ENCODE measurements at places on chromosomes 3 and 15.

DNA sequence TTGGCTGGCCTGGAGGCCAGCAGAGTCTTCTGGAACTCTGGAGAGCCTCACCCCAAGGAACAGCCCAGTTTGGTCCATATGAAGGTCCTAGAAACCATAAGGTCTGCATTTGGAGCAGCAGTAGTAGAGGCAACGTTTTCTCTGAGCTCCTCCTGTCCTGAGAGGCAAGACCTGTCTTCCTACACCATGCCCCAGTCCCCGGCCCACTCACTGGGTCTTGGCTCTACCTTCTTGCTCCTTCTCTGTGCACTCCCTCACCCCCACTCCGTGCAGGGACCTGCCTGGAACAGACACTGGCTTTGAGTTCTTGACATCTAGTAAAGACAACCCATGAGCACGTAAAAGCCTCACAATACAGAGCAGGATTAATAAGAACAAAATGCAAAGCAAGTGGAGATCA lies 76.6 kb downstream of the CHRD start:
- no peak for DNase-seq

- DNase-seq = no peak
Observed at GRCh38 chr3:178628037-178628436, 91.8 kb downstream of the KCNMB2 start.

- no peak for DNase-seq
Observed at GRCh38 chr3:112585782-112586181, 23.9 kb downstream of the SLC35A5 start.

GRCh38 chr15:79944622-79945021 lies 26.4 kb downstream of the BCL2A1 start:
- DNase-seq = no peak

DNA sequence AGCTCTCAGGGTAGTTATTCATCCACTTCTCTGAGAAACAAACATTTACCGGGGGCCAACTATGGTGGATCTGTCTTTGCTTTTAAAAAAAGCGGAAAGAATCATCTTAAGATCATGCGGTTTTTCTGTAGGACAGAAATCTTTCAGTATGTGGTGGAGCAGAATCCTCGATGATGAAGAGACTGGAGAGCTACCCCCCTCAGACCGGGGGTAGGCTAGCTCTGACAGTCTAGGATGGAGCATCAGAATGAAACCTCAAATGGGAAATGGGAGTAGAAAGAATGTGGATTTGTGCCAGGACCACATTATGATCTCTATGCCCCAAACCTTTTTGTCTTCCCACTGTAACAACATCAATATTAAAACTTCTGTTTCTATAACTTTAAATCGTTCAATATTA lies 30.3 kb downstream of the TPRG1 start:
- DNase-seq = no peak

GRCh38 chr3:156416846-156417558 lies 137.9 kb downstream of the SSR3 start:
- no peak for DNase-seq

DNA sequence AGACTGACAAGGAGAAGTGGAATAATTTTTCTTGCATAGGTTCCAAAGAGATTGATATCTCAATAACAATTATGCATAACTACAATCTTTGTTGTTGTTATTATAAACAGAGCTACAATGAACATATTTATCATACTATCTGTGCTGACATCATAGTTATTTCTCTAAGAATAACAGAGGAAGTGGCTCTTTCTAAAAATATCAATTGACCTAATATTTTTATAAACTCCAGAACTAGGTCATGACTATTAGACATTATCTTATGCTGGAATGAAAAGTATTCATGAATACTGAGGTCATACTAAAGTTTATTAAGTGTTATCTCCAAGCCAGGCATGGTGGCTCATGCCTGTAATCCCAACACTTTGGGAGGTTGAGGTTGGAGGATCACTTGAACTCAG lies 114.1 kb downstream of the DCLK3 start:
- no peak for DNase-seq

DNA sequence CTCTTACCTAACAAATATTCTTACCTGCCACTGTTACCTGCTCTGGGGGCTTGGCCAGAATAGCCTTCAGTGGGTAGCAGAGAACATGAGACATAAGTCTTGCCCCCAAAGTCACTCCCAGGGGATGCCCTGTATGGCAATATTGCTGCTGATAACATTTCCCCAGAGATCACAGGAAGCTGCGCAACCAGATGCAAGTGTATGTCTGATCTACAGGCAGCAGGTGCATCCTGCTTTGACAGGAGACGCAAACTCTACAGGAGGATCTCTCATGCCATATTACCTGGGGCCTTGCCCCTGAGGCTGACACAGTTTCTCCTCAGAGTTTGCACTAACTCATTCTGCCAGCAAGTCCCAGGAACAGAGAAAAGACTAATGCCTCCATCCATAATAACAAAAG lies 174.4 kb upstream of the LPP start:
- peak; percentile 78 for DNase-seq

DNA sequence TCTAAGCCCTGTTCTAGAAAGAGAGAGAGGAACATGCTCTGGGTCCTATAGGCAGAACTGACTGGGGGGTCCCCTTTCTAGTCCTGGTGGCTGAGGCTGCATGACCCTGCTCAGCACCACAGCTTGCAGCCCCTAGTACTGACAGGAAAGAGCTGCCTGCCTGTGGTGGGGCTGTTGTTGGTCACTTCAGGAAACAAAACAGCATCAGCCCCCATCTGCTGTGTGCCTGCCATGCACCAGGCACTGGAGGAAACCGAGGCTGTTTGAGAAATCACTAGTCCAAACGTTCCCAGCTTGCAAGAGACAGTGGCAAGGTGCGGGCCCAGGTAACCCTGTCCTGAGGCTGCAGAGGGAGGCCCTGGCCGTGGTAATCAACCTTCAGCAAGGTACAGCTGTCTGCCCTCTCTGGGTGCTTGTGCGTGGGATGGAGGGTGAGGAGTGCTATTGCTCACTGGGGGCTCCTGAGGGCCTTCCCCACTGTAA lies 90.6 kb downstream of the IQSEC1 start:
- DNase-seq = no peak

GRCh38 chr3:8156831-8157230 lies 344.8 kb upstream of the LMCD1 start:
- DNase-seq = no peak

GRCh38 chr15:49137861-49138260 lies 17.5 kb downstream of the COPS2 start:
- no peak for DNase-seq

DNA sequence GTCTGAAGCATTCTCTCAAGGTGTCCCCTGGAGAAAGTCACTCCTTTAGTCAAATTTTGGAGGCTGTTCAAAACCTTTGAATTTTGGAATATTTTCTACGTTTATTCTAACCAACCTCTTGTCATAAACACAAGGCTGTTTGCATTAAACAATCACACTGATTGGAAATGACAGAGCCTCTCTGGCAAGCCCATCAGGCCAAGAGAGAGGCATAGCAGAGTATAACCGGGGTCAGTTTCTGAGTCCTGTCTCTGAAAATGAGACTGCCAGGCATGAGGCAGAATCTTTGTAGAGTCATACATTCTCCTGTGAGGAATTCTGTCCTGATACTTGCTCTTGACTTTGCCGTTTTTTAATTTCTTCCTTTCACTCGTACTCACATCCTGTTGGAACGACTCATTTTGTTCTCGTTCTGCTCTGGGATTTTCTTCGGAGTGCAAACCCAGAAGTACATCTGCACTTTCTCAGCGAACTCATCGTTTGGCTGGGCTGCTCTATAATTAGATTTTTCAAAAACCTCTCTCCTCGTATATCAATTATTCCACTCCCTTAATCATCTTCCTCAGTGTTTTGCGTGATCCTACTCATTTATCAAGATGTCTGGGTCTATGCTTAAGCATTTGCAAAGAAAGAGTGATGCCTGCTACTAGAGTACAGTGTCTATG lies 114.2 kb downstream of the AGBL1 start:
- no peak for DNase-seq

DNA sequence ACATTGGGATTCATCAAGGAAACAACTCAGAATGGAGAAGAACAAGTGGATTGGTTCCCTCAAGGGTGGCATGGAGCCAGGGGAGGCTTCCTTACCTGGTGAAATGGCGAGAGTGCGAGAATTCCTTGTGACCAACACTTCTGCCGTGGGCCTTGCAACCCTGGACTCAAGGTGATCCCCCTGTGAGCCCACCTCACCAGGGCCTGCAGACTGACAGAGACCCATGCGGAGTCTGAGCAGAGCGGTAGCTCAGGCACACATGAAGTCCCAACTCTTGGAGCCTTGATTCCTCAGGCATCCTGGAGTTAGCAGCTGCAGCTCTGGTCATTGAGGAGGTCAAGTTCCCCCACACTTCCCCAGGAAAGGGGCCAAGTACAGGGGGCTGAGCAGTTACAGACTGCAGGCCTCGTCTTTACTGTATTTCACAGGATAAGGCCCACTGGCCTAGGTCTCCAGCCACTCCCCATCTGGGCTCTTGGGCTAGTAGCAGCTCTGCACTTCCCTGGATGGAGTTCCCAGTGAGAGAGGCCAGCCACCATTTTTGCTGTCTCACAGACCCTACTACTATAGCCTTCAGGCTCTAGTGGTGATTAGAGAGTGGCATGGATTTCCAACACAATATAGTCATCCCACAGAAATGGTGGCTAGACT lies 269.5 kb upstream of the DCBLD2 start:
- no peak for DNase-seq

- DNase-seq = no peak
Observed at GRCh38 chr15:51688863-51689262, 7.6 kb downstream of the SCG3 start.

- DNase-seq = no peak
Observed at GRCh38 chr3:73868688-73869315, 244.1 kb upstream of the PDZRN3 start.

DNA sequence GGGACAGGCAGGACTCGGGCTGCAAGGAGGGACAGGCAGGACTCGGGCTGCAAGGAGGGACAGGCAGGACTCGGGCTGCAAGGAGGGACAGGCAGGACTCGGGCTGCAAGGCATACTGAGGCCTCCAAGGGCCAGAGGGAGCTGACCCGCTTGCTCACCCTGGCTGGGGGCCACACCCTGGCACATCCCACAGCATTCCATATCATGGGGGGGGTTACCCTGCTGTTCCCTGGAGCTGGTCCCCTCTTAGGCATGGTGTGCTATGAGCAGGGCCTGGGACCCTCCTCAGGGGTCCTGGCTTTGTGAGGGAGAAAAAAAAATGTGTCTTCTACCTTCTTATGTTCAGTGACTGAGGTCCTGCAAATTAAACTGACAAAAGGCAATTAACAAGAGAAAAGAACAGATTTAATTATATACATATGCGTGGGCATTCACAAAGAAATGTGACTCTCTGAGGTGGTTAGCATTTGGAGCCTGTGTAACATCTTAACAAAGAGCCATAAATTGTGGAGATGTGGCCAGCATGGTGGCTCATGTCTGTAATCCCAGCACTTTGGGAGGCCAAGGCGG lies 97.6 kb upstream of the ALDH1A3 start:
- DNase-seq = no peak

DNA sequence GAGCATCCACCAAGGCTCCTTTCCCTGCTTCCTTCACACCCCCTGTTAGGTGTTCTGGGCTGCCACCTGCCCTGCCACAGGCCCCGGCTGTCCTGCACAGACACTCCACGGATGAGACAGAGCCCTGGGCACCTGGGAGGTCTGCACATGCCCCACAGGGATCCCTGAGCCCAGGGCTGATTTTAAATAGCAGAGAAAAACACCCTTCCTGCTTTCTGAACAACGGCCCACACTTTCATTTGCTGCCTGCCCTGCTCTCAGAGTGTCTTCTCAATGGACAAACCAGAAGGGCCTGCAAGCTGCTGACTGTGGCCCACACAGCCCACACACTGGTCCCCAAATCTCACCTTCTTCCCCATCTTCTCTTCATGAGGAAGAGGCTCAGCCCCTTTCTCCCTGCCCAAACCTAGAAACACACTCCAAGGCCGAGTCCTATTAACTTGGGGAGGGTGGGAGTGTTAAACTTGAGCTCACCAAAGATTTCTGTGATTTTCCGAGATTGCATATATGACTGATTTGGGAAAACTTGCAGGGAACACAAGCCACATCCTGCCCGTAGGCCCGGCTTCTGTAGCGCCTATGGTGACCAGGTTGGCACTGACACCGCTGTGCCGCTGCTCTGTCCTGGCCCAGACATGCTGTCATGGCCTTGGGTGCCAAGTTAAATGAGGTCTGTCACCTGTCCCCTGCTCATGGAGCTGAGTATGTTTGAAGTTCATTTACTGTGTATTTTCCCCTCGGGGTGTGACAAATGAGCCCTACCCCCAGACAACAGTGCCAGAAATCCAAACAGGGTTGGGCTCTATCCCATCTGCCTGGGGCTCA lies 47.2 kb upstream of the KLF13 start:
- DNase-seq = no peak

- no peak for DNase-seq
Observed at GRCh38 chr15:77557144-77557543, 75.6 kb downstream of the LINGO1 start.

- DNase-seq = no peak
Observed at GRCh38 chr3:15041950-15042349, 23.2 kb downstream of the MRPS25 start.

DNA sequence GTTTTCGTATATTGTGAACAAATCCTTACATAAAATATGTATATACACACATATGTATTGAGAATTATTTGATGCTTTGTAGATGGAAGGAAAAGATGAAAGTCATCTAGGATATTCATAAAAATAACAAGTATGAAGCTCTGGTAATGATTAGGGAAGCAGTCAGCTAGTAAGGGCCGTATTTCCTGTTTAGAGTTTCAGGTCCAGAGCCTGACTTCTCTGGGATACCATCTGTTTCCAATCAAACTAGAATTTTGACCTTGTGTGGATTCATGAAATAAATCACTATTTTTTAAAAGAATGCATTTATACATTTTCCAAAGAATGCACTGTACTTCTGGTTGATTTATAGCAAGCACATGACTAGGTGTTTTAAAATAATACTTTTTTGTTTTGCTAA lies 156.1 kb upstream of the CGNL1 start:
- DNase-seq = no peak

- no peak for DNase-seq
Observed at GRCh38 chr3:186551387-186551786, 7.2 kb upstream of the CRYGS start.

DNA sequence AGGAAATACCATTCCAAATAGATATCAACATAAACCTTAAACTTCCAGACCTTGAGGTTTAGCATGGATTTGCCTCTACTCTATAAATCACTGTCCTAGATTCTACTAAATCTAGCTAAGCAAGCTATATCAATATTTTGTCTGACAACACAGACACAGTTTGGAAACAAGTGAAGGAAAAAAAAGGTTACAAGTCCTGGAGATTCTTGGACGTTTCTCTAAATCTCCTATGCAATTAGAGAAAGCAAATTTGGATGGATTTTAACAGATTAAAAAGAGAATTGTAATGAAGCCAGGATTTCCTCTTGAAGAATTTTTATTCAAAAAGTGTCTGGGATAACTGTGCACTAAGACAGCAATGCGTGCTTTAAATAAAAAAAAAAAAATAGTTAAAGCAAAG lies 441.1 kb upstream of the DPH6 start:
- DNase-seq = no peak

GRCh38 chr3:133663569-133664313 lies 2.0 kb upstream of the TOPBP1 start:
- no peak for DNase-seq
